ENCODE measurements at places on chromosomes 6 and 20.
A peak's percentile ranks its signal among the peaks of the same experiment; 100 is the strongest.

DNA sequence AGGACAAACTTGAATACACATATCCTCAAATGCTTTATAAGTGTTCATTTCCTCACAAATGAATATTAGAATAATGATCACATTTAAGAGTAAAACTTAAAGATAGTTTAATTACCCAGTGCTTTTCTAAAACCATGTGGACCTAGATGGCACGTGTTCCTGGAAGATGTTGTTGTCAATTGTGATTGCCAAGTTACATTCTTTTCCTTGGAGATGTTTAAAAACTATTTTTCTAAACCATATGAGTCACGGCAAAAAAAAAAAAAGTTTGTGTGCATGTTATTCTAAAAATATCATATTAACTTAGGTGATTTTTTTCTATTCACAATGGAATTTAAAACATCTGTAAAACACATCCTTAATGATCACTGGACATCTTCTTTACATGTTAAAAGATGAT, 51.1 kb downstream of the RCAN2 start:
- no peak for DNase-seq
- no peak overlapping the region for H3K27ac ChIP-seq
- H3K4me3 ChIP-seq: no peak overlapping the region

- peaks cover 24% of the 10 kb centered on the region for H3K4me1 ChIP-seq
- DNase-seq: no peak
- peaks cover 3% of the 10 kb centered on the region for H3K27me3 ChIP-seq
- no peaks in the 10 kb centered on the region for H3K36me3 ChIP-seq
- H3K4me3 ChIP-seq: no peak overlapping the region
- no peak overlapping the region for H3K27ac ChIP-seq
Observed at GRCh38 chr20:2708073-2708415, 15.5 kb downstream of the EBF4 start.

DNA sequence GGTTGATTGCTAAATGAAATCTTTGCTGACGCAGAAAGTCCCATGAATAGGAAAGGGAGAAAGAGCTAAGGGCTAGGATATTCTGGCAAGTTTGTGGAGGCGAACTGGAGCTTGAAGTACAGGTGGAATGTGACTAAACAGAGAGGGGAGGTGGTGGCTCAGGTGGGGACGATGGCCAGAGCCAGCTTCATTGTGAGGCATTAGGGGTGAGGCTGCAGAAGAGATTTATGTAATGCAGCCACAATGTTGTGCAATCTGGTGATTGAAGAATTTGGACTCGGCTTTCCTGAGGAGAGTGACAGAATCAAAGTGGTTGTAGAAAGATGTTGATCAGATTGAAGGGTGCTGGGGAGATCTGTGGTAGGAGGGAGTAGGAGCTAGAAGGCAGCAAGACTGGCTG, 42.9 kb upstream of the SPACA1 start:
- H3K4me1 ChIP-seq: no peaks in the 10 kb centered on the region
- DNase-seq: no peak

GRCh38 chr20:32845786-32846185, 12.9 kb upstream of the EFCAB8 start:
- no peak for DNase-seq
- H3K27me3 ChIP-seq: no peaks in the 10 kb centered on the region

DNA sequence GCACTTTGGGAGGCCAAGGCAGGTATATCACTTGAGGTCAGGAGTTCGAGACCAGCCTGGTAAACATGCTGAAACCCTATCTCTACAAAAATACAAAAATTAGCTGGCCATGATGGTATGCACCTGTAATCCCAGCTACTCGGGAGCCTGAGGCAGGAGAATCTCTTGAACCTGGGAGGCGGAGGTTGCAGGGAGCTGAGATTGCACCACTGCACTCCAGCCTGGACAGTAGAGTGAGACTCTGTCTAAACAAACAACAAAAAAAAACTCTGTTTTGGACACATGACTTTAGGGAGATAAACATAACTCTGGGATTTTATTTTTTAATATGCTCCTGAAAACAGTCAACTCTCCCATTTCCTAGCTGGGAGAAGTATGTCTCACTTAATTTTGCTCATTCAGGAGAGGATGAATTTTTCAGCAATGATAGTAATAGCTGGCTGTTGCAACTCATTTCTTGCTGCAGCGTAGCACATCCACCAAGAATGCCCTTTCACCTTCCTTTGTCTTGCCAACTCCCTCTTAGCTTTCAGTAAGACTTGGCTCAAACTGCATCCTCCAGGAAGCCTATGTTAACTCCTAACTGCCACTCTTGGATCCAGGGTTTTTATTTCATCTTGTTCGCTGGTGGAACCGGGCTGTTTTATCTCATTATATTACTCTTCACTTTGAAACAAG, 24.3 kb downstream of the TOP1 start:
- no peak for DNase-seq
- no peaks in the 10 kb centered on the region for H3K36me3 ChIP-seq
- H3K4me1 ChIP-seq: peaks cover 4% of the 10 kb centered on the region
- H3K27me3 ChIP-seq: no peaks in the 10 kb centered on the region
- H3K4me3 ChIP-seq: no peak overlapping the region

- H3K27me3 ChIP-seq: no peaks in the 10 kb centered on the region
- H3K4me3 ChIP-seq: no peak overlapping the region
- H3K27ac ChIP-seq: no peak overlapping the region
- no peak for DNase-seq
- peaks cover 13% of the 10 kb centered on the region for H3K4me1 ChIP-seq
Observed at GRCh38 chr6:165487347-165487746, 175.7 kb downstream of the PDE10A start.

- DNase-seq: no peak
- H3K27me3 ChIP-seq: no peaks in the 10 kb centered on the region
- H3K27ac ChIP-seq: peak overlapping the region; percentile 19
- H3K36me3 ChIP-seq: no peaks in the 10 kb centered on the region
Observed at GRCh38 chr6:18284261-18284660, 19.9 kb upstream of the DEK start.

- no peak overlapping the region for H3K27ac ChIP-seq
- no peaks in the 10 kb centered on the region for H3K27me3 ChIP-seq
- H3K4me1 ChIP-seq: peaks cover 19% of the 10 kb centered on the region
- no peaks in the 10 kb centered on the region for H3K36me3 ChIP-seq
- H3K4me3 ChIP-seq: no peak overlapping the region
Observed at GRCh38 chr20:38175304-38176180, 10.5 kb upstream of the TGM2 start.

- H3K27ac ChIP-seq: no peak overlapping the region
- H3K36me3 ChIP-seq: no peaks in the 10 kb centered on the region
- H3K27me3 ChIP-seq: no peaks in the 10 kb centered on the region
- no peak overlapping the region for H3K4me3 ChIP-seq
- DNase-seq: no peak
Observed at GRCh38 chr6:45835721-45836437, 179.8 kb downstream of the CLIC5 start.

DNA sequence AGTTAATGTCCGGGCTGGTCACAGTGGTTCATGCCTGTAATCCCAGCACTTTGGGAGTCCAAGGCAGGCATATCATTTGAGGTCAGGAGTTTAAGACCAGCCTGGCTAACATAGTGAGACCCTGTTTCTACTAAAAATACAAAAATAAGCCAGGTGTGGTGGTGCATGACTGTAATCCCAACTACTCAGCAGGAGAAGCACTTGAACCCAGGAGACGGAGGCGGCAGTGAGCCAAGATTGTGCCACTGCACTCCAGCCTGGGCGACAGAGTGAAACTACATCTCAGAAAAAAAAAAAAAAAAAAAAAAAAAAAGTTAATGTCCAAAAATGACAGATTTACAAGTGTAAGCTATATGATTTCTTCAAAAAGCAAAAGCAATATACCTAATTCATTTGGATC, 124.9 kb downstream of the CCDC170 start:
- no peaks in the 10 kb centered on the region for H3K4me1 ChIP-seq
- H3K27me3 ChIP-seq: no peaks in the 10 kb centered on the region
- no peak overlapping the region for H3K27ac ChIP-seq
- DNase-seq: no peak

DNA sequence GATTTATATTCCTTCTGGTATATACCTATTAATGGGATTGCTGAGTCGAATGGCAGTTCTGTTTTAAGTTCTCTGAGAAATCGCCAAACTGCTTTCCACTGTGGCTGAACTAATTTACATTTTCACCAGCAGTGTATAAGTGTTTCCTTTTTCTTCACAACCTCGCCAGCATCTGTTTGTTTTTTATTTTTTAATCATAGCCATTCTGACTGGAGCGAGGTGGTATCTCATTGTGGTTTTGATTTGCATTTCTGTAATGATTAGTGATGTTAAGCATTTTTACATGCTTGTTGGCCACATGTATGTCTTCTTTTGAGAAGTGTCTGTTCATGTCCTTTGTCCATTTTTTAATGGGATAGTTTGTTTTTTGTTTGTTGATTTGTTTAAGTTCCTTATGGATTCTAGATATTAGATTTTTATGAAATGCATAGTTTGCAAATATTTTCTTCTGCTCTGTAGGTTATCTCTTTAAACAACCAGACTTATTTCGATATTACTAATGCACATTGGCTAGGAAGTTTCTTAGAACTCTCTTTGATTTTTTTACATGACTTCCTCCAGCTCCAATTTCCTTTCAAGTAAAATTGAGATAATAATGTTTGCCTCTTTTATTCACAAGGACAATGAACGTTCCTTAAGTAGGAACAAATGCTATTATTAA, 12.2 kb upstream of the VNN1 start:
- H3K27ac ChIP-seq: no peak overlapping the region
- H3K27me3 ChIP-seq: no peaks in the 10 kb centered on the region
- no peaks in the 10 kb centered on the region for H3K36me3 ChIP-seq
- no peak overlapping the region for H3K4me3 ChIP-seq
- no peak for DNase-seq
- H3K4me1 ChIP-seq: peaks cover 3% of the 10 kb centered on the region

DNA sequence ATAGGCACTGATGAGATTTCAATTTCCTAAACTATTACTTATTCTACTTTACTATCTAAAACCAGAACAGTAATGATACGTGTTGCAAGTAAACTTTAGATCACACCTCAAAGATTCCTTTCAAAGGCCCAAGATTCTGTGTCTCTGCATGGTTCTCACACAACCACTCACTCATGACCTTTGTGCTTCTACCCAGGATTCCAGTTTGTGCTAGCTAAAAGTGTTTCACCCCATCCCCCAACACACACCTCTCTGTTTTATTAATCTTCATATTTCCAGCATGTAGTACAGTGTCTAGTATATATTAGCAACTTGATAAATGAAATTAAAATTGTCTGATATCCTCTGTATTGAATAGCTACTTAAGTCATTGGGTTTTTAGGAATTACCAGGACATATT, 8.8 kb upstream of the SH3BGRL2 start:
- H3K36me3 ChIP-seq: no peaks in the 10 kb centered on the region
- H3K4me1 ChIP-seq: peaks cover 1% of the 10 kb centered on the region
- no peak overlapping the region for H3K27ac ChIP-seq
- H3K4me3 ChIP-seq: no peak overlapping the region

- H3K4me3 ChIP-seq: no peak overlapping the region
- no peaks in the 10 kb centered on the region for H3K4me1 ChIP-seq
- DNase-seq: peak; percentile 21
- H3K27me3 ChIP-seq: no peaks in the 10 kb centered on the region
- peaks cover 3% of the 10 kb centered on the region for H3K36me3 ChIP-seq
- no peak overlapping the region for H3K27ac ChIP-seq
Observed at GRCh38 chr6:135423649-135424128, 73.9 kb downstream of the AHI1 start.

- H3K4me1 ChIP-seq: no peaks in the 10 kb centered on the region
- no peak overlapping the region for H3K4me3 ChIP-seq
- no peak overlapping the region for H3K27ac ChIP-seq
- no peak for DNase-seq
- H3K27me3 ChIP-seq: no peaks in the 10 kb centered on the region
Observed at GRCh38 chr6:159090530-159091480, 46.0 kb upstream of the TAGAP start.

DNA sequence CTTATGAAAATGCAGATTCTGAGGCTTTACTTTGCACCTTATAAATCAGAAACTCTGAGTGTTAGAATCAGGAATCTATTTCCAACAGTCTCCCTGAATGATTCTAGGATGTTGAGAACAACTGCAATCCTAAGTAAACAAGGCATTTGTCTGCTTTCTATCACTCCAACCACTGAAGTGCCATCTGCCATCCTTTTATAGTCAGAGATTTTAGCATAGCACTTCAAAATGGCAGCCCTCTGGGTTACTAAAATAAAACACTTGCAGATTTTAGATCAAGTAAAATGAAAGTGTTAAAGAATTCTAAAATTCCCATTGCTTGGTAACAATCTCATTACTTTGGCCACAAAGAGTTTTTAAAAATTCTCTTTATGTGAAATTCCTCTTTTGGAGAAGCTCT, 258.9 kb downstream of the CD109 start:
- H3K4me1 ChIP-seq: no peaks in the 10 kb centered on the region
- DNase-seq: no peak
- H3K36me3 ChIP-seq: no peaks in the 10 kb centered on the region
- H3K27ac ChIP-seq: no peak overlapping the region
- H3K27me3 ChIP-seq: no peaks in the 10 kb centered on the region
- H3K4me3 ChIP-seq: no peak overlapping the region

GRCh38 chr20:50580842-50581544, 70.8 kb downstream of the PTPN1 start:
- H3K4me1 ChIP-seq: no peaks in the 10 kb centered on the region
- no peak overlapping the region for H3K4me3 ChIP-seq
- H3K36me3 ChIP-seq: peaks cover 42% of the 10 kb centered on the region
- DNase-seq: no peak

DNA sequence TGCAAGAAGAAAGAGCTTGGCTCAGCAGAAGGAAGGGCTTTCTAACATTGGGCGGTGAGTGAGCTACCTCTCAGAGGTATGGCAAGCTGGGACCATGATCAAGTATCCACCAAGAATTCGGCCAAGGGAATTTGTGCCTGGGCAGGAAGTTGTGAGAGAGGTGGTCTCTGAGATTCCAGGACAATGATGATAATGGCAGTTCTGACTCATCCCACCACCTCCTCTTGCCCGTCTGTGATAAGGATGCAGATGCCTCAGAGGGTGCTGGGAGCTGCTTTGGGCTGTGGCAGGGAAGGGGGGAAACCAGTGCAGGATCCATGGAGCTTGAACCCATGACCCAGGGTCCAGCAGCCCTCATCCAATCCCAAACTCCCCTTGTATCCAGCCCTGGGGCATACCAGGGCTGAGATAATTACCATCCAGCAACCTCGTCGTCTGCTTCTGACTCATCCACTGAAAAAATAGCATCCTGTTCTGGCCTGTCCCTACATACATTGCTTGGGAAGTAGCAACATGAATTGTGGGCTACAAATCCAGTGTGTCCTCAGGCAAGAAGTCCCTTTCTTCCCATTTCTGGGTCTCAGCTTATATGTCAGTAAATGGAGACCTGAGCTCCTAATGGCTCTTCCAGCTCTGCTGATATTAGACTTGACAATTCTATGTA, 5.9 kb downstream of the TGM6 start:
- no peaks in the 10 kb centered on the region for H3K27me3 ChIP-seq
- H3K4me3 ChIP-seq: no peak overlapping the region
- no peak overlapping the region for H3K27ac ChIP-seq
- no peaks in the 10 kb centered on the region for H3K4me1 ChIP-seq
- no peak for DNase-seq
